ENCODE measurements at places on chromosomes 5 and 9.
A peak's percentile ranks its signal among the peaks of the same experiment; 100 is the strongest.

DNA sequence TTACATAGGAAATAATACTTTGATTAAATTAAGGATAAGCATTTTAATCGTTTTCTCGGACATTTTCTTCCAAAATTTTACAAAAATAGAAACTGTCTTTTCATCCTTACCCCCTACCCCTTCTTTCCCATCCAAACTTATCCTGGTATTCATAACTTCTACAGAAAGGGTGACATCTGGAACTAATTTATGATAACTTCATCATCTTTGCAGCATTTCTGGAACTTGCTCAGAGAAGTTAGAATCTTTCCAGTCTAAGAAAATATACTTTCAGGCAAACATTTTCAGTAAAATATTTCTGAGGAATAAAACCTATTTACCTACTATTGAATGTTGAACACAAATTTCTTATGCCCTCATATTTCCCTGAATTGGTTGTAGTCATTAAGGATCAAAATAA is 309.0 kb downstream of the MAN2A1 start:
- DNase-seq, result no peak

DNA sequence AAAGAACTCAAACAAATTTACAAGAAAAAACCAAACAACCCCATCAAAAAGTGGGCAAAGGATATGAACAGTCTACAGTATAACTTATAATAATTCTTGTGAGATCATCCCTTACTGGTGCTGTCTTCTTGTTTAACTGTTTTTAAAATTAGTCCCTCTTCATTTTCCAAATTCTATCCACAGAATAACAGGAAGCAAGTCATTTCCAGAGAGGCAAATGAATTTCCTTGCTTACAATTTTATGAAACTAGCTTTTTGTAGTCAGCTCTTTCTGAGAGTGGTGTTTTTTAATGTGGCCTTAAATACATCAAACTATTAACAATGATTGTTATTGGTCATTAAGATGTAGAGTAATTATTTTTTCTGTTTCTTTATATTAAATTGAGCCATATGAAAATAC is 40.6 kb downstream of the FAM174A start:
- no peak for DNase-seq

DNA sequence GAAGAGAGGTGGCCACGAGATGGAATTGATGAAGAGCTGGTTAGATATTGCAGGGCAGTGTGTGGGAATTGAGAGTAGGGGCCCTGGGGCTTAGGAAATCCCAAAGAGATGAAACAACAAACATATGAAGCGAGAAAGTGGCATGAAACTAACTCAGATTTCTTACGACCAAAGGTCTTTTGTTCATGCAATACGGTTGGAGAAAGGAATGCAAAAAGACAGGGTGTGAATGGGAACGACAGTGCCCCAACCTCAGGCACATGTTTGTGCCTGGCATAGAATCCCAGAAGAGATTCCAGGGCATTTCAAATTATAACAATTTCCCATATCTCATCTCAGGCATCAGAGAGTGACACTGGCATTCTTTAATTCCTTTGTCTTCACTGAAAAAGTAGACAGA is 199.2 kb downstream of the ACTL7B start:
- DNase-seq, result no peak

GRCh38 chr9:32886021-32886420 is 102.7 kb downstream of the TMEM215 start:
- DNase-seq, result no peak

GRCh38 chr9:133665096-133665495 is 28.9 kb downstream of the DBH start:
- no peak for DNase-seq

DNA sequence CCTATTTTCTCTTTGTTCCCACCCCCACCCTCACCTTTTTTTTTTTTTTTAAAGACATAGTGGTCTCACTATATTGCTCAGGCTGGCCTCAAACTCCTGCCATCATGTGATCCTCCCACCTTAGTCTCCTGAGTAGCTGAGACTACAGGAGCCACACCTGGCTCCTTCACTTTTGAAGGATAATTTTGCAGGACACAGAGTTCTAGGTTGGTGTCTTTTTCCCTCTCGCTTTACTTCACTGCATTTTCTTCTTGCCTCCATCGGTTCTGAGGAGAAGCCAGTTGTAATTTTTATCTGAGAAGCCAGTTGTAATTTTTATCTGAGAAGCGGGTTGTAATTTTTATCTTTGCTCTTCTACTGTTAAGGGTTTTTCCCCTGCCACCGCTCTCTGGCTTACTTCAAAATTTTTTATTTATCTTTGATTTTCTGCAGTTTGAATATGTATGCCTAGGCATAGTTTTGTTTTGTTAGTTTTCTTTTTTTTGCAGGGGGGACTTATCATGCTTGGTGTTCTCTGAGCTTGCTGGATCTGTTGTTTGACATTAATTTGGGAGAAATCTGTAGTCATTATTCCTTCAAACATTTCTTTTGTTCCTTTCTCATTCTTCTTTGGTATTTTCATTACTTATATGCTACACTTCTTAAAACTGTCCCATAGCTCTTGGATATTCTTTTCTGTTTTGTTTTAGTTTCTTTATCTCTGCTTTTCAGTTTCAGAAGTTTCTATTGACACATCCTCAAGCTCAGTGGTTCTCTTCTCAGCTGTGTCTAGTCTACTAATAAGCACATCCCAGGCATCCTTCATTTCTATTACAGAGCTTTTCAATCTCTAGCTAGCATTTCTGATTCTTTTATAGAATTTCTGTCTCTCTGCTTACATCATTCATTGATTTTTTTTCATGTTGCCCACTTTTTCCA is 148.2 kb upstream of the CHD1 start:
- DNase-seq, result peak; percentile 80

GRCh38 chr5:84218546-84218945 is 166.1 kb downstream of the EDIL3 start:
- DNase-seq, result no peak

GRCh38 chr5:81314581-81314980 is 13.2 kb downstream of the ZCCHC9 start:
- no peak for DNase-seq

GRCh38 chr5:115098041-115098702 is 71.5 kb downstream of the TRIM36 start:
- peak; percentile 72 for DNase-seq

- DNase-seq, result no peak
Measured at GRCh38 chr9:136789523-136789937, 1.6 kb upstream of the TMEM141 start.

DNA sequence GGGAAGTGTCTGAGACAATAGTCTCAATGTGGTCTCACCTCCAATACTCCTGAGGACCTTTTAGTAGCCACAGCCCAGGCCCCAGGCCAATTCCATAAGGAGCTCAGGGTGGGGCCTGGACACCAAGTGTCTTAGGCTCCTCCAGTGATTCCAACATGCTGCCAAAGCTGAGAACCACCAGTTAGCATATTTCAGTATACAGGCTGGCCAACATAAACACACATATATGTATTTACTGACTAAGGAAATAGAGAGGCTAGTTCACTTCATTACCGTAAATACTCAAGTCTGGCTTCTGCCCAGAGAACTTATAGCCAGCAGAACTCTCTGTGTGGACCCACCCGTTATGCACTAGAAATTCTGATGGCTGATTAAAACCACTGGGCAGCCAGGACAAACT is 24.1 kb downstream of the S1PR3 start:
- no peak for DNase-seq

- no peak for DNase-seq
Measured at GRCh38 chr5:143652108-143652700, 159.8 kb upstream of the HMHB1 start.

DNA sequence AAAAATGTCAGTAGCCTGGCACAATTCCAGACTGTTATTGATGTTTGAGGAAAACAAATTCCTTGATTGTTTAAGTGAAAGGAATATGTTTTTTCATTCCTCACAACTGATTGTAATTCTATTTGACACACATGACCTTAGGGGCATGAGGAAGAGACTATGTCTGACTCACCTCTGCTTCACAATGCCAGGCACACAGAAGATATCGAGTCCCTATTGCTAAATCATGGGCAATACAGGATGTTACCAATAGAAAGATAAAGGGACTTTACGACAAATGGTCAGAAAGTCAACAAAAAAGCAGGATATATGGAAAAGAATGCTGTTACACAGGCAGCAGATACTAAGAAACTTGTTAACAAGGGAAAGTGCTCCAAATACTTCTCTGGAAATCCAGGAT is 1903.5 kb downstream of the EFNA5 start:
- DNase-seq, result no peak

DNA sequence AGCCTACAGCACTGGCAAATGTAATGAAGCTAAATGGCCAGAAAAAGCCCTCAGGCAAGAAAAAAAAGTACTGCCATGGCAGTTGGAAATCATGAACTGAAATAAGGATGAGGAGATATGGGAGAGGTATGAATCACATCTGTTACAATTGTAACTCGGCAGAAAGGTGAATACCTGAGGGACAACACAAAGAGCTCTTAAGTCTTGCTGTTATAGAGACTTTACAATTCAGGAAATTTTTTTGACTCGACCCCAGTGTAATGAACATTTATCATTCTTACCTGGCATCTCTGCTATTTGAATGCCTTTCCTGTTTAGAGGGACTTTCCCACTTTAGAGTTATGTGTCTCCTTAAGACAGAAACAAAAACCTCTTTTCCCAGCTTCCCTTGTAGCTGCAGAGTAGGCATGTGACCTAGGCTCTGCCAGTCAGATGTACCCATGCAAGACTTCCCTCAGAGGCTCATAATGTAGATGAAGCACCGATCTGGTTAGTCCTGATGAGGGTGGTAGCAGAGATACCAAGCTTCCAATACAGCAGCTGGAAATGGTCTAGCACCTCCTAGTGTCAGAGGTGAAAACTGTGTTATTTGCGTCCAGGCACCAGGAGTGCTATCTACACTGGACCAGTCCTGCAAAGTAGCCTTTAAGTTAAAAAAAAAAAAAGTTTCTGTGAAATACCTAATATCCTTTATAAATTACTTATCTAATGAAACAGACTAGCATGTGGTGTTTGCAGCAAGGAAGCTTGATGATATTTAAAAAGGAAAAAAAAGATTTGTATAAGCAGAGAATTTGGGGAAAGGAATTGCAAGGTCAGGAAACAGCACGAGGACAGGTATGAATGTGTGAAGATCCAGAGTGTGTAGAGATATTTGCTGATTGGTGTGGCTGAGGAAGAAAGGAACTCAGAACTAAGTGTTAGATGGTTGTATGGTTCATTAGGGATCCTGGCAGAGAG is 146.9 kb upstream of the SLC1A3 start:
- DNase-seq, result peak; percentile 71

DNA sequence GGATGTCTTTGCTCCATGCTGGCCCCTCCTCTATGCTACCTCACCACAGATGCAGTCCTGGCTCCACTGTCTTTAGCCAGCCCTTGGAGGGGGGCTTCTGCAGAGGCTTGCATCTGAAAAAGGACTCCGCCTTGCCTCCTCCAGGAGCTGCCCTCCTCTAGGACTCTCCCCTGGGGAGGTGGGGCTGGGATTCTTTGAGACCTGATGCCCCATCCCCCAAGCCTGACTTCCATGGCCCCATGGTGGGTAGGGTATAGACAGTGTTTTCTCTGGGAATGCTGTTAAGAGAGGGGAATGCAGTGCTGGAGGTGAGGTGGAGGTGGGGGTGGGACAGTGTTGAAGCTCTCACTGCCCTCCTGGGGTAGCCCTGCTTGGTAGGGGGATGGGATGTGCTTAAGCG is 14.3 kb downstream of the JADE2 start:
- no peak for DNase-seq

DNA sequence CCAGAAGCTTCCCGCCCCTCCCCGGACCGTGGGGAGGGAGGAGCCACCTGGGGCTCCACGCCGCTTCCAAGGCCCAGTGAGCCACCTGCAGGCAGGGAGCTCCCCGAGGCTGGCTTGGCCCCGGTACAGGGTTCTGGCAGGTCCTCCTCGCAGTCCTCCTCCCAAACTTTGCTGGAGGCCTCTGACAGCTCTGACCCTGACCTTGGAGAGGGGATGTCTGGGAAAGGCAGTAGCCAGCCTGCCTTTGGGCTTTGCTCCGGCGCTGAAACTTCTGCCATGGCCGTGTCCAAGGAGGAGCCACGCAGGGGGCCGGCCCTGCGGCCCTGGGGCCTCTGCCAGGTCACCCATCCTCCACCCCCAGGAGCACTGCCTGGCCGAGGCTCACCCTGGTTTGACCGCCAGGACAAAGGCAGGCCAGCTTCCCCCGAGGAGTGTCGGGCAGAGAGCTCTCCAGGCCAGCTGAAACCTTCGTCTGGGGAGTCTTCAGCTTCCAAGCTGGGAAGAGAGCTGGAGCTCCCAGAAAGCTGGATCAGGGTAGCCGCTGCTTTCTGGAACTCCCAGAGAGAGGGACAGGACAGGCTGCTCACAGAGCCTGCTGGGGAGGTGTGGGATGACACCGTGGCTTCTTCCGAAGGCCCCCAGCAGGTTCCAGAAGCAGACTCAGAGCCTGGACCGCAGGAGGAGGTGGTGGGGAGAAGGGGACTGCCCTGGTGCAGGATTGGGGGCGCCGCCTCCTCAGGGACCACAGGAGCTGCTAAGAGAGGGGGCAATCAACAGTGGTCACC is 9.0 kb upstream of the QSOX2 start:
- DNase-seq, result no peak

DNA sequence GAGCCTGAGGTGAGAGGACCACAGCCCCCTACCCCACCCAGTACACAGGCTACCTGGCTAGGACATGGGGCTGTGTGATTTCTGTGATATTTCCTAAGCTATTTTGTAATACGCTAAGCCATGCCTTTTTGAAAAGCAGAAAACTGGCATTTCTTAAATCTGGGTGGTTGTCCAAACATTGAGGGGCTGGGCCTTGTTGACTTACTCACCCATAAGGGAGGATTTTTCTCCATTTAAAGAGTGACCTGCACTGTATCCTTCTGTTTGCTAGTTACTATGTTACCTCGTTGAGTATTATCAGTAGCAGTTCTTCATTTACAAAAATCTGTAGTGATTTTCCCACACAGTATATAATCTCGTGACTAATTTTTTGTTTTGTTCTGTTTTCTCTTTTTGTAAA is 117.5 kb upstream of the OTULINL start:
- DNase-seq, result no peak

DNA sequence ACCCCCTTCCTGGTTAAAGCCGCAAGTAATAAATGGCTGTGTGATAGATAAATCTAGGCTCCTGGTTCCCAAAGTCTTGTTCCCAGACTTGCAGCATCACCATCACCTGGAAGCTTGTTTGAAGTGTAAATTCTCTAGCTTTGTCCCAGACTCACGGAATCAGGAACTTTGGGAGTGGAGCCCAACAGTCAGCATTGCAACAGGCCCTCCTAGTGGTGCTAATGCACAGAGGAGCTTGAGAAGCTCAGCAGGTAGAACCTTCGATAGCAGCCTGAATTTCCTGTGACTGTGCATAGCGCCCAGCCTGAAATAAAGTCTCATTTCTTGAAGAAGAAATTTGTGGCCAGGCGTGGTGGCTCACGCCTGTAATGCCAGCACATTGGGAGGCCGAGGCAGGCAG is 30.3 kb upstream of the MELK start:
- no peak for DNase-seq

- DNase-seq, result no peak
Measured at GRCh38 chr5:168464214-168464613, 22.1 kb upstream of the RARS1 start.
